Activated CD4-positive, alpha-beta T cell treated with anti-CD3 and anti-CD28 coated beads, Interleukin-2, amount 50 U/mL, for 24 hours (primary cell): ENCODE measurements at places on chromosomes 7 and 10.

- DNase-seq, result no peak
Measured at GRCh38 chr10:2334575-2334974, 597.2 kb upstream of the ADARB2 start.

DNA sequence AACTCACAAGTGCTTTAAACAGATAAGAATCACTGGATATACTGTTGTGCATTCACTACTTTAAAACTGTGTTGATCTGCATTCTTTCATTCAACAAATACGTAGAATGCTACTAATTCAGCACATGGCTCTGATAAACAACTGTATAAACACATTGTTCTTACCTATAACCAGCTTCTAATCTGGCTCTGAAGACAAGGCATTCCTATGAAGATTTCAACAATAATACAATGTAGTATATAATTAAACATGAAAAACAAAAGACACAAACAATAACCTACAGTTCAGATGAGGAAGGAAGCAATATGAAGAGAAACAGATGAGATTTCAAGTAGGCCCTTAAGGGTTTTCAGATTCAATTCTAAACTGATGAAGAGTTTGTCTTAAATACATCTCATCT, 31.1 kb upstream of the ANLN start:
- DNase-seq, result no peak

DNA sequence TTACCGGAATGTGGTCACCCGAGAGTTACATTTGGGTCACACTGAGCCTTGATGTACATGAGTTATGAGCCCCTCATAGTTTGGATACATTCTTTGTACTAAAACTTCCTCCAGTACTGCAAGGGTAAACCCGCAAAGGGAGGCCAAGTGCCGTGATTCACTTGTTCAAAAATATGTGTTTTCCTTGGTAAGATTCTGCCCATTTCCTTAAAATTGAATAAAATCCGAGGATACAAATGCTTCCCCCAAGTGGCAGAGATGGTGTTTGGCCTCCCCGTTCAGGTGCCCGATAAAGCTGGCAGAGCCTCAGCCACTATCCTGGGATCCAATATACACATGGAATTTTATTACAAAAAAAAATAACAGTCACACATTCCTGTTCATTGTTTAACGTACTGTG, 268.3 kb downstream of the DIP2C start:
- no peak for DNase-seq

DNA sequence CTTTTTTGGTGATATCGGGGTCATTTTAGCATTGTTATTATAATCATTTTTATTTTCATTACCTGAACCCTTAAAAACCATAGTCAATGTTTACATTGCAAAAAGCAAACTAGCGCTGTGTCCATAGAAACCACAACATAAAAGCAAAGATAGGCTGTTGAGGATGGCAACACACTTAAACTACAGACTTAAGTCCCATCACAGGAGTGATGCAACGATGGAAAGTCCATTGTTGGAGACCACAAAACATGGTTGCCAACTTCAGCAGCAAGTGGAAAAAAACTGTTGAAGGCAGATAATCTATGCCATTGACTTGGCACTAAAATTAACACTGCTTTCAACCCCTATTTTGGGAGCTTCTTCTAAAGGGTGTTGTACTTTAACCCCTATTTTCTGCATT, 398.8 kb upstream of the IGFBP3 start:
- no peak for DNase-seq

DNA sequence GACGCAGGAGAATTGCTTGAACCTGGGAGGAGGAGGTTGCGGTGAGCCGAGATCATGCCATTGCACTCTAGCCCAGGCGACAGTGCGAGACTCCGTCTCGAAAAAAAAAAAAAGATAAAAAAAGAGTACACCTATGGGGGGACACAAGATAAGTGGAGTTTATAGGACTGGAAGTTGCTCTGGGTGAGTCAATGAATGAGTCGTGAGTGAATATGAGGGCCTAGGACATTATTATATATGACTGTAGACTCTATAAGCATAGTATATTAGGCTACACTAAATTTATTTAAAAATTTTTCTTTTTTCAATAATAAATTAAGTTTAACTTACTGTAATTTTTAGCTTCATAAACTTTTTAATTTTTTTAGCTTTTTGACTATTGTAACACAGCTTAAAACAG, 19.4 kb upstream of the SGCE start:
- DNase-seq, result no peak

DNA sequence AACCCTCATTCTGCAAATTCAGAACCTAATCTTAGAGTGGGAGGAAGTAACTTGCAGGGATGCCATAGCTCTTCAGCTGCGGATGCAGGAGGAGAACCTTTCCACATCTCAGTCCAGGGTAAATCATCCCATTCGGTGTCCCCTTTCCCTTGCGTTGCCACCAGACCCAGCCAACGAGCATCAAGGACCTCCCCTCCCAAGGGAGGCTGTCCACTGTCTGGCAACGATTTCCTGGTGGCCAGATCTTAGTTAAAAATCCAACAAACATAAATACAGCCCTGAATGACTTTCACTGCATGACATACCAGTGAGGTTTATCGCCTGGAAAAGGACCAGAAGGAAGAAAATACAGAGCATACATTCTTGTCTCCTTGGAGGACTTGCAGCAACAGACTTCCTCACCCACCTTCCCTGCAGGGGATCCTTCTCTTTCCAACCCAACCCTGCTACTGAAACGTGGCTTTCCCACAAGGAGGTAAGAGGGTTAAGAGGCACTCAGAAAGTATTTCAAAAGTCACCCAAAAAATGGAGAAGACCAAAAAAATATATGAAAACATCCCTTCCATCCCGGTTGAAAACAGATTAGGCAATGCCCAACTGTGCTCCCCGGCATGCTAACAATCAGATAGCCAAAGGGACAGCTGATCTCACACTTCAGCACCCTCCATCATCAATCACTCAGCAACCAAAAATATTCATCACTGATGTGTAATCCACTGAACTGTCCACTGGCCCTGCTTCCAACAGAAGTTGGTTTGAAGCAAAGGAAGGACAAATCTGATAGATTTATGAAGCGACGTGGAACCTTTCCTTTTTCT, 206.6 kb downstream of the TNS3 start:
- DNase-seq, result no peak

GRCh38 chr10:78316451-78316931, 282.8 kb downstream of the RPS24 start:
- no peak for DNase-seq

- DNase-seq, result no peak
Measured at GRCh38 chr10:99730026-99730425, 1.9 kb downstream of the COX15 start.

- no peak for DNase-seq
Measured at GRCh38 chr7:150910996-150911422, 58.7 kb downstream of the AOC1 start.

DNA sequence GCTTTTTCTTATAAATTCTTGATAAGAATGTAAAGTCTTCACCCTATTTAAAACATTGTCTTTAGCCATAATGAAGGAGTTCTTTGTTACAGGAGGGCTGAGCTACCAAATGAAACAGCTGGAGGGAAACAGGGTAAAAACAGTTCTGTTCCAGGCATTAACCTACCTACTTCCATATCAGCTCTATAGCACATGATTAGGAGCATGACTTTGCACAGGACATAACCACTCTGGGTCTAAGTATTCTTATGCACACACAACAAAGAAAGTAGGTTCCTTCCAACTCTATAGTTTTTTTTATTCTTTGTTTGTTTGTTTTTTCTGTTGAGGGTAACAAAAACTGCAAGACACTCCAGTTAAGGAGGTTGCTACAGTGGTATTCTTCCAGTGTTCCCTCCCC, 52.7 kb downstream of the SCIN start:
- DNase-seq, result no peak

DNA sequence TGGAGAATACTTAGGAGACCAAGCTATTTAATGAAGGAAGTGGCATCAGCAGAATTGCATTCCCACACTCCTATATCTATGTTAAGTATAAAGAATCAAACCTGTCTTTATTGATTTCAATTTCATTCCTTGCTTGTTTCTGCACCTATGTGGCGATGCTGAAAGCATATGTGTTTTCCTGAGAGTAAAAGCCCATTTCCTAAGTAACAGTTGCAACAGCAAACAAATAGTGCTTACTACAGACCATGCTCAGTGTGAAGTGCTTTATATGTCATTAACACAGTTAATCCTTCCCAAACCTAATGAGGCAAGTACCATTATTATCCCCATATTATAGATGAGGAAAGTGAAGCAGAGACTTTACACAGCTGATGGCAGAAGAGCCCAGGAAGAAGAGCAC, 552.1 kb downstream of the PARD3 start:
- no peak for DNase-seq

GRCh38 chr10:42809676-42810075, 27.1 kb downstream of the BMS1 start:
- no peak for DNase-seq

DNA sequence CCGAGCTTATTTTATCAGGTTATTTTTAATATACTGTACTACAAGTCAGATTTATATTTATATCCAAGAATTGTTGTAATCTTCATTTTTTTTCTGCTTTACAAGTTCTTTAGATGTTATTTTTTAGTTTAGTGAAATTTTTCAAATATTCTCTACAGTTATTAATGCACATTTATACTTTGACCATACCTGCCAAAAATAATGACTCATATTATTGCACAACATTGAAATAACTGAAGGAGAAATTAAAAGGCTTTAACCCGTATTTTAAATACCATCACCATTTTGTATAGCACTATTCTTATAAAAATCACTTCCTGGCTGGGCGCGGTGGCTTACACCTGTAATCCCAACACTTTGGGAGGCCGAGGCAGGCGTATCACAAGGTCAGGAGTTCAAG, 278.5 kb downstream of the BICC1 start:
- DNase-seq, result no peak

- DNase-seq, result no peak
Measured at GRCh38 chr10:60870803-60871202, 73.2 kb downstream of the RHOBTB1 start.

DNA sequence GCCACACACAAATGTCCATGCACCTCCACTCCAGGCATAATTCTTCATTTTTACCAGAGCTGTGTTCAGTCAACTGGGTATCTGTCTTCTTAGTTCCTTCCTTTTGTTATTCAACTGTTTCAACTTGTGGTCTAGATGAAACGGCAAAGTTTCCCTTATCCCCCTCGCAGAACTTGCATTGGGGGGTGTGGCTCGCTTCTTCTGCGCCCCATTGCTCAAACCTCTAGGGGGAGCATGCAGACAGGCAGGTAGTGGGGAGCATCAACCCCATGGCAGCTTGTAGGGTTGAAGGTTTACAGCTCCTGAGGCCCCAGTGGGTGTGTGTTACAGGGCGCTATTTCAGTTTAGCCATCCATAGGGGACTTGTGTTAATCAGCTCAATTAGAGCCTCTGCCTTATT, 38.3 kb upstream of the COBL start:
- DNase-seq, result no peak

- DNase-seq, result no peak
Measured at GRCh38 chr7:127650847-127651555, 993 bp upstream of the SND1 start.

- no peak for DNase-seq
Measured at GRCh38 chr10:90847436-90847835, 10.4 kb downstream of the HTR7 start.

- DNase-seq, result no peak
Measured at GRCh38 chr10:92811986-92812385, 36.3 kb upstream of the EXOC6 start.

GRCh38 chr10:78470267-78471103, 436.8 kb downstream of the RPS24 start:
- no peak for DNase-seq

DNA sequence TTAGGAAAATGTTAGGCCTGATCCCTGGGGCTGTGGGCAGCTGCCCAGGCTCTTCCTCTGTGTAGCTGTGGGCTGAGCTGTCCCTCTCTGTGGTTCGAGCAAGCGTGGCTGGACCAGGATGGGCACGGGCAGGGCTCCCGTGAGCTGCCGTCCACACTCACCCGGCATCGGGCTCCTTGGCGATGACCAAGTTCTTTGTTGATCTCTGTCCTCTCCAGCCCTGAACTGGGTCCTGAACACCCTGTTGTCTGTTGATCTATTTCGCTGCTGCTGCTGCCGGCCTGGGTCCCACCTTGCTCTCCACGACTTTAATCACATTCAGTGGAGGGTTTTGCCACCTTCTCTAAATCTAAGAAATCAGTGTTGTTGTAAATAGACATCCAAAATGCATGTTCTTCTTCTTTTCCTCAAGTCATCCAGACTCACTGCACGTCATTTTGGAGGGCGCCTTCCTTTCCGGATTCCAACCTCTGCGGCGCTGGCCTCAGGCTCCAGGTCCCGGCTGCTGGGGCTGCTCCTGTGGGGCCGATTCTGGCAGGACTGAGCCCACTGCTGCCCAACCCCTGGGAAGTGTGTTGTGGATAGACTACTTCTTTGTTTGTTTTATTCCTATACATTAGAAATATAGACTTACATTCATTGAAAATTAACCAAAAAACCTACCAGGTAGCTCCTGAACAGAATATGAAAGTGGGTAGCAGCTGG, 100.6 kb downstream of the DYNC2I1 start:
- no peak for DNase-seq

DNA sequence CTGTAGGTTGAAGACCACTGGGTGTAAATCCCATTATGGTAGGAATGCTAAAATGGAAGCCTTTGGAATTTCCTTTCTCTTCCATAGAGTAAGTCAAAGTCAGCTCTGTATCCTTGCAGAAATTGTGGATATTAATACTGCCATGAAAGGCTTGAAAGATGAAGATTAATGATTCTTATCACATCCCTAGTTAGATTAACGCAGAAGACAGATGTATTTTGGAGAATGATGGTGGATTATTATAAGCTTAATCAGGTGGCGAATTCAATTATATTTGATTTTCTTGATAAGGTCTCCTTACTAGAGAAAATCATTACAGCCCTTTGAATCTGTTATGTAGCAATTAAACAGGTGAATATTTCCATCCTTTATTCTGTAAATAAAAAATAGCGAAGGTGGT, 270.1 kb downstream of the PHF14 start:
- no peak for DNase-seq

DNA sequence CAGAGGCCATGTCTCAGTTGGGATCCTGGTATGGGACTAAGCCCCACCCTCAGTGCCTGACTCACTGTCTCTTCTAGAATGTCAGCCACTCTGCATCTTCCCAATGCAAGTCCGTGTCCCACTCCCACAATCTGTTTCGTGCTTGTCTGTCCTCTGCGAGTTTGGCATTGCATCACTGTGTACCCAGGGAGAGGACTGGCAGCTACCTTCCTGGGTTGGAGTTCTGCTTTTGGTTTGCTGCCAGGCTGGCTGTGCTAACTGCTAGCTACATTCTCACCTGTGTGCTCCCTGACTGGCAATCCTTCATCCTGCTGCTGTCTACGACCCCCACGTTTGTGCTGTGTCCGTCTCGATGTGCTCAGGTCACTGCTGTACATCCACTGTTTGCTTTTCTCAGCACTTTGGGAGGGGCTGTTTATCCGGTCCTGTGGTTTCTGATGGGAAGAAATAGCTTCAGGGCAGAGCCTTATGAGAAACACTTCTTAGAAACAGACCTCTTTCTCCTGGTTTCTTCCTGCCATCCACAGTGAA, 56.0 kb upstream of the GLI3 start:
- DNase-seq, result no peak
